ENCODE measurements at places on chromosomes 5 and 9.

DNA sequence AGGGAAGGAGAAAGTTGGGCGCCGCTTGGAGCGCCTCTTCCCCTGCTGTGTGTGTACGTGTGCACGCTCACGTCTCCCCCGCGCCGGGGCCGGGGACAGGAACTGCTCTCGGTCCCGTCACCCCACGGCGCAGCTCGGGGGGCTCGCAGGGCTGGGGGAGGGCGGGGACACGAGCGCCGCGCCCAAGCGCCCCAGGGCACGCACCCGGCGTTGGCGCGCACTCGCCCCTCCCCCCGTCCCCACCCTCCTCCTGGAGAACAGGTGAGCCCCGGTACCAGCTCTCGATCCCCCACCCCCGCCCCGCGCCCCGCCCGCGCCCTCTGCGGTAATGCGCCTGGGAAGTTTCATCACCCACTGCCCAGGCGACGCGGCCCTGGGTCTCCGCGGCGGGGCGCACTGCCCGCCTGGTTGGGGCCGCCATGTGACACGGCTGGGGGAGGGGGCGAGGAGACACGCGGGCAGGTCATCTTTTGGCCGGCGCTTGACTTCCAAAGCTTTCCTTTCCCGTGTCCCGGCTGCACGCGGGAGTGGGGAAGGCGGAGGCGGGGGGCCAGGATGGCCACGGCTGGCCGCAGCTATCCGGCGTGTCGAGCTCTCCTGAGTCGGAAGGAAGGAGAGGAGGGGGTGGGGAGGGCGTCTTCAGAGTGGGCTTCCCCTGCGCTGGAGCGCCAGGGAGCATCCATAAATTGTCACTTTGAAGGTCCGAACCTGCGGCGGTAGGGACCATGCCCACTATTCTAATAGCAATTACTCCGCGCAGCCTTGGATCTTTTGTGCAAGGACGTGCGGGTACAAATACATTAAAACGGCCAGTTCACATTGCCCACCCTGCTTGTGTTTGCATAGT lies 1.5 kb upstream of the STC2 start:
- DNase-seq = peak; percentile 19

- no peak for DNase-seq
Observed at GRCh38 chr9:99023831-99024230, 80.1 kb downstream of the COL15A1 start.

- DNase-seq = no peak
Observed at GRCh38 chr5:170484459-170484831, 19.4 kb upstream of the KCNIP1 start.

DNA sequence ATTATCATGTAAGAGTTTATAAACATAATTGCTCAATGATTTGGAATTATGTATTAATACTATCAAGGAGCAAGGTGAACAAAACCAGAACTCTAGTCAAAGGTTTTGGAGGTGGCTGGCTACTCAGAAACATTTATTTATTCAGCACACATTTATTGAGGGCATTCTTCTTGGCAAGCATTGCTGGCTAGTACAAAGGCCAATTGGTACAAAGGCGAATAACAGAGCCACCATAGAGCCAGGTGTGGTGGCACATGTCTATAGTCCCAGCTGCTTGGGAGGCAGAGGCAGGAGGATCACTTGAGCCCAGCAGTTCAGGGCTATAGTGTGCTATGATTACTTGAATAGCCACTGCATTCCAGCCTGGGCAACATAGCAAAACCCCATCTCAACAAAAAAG lies 242.1 kb downstream of the CWC27 start:
- no peak for DNase-seq

GRCh38 chr5:178583279-178583678 lies 6.9 kb downstream of the COL23A1 start:
- DNase-seq = no peak

- DNase-seq = no peak
Observed at GRCh38 chr9:96758845-96759673, 18.8 kb downstream of the ZNF510 start.

GRCh38 chr9:124559871-124560270 lies 52.7 kb upstream of the NR5A1 start:
- DNase-seq = no peak

DNA sequence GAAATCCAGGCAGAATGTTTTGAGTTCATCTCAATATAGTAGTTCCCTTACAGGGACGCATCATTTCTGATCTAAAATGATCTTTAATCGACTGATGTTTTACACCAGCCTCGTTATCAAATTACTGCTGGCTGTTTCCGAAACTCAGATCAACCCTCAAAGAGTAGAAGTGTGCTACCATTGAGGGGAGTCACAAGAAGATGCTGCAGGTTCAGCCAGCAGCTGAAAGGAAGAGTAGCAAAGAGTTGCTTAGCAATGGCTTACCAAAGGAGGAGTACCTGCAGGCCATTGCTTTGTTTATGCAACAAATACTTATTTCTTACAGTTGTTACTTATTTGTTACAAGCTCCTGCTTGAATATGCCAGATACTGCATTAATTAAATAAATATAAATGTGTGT lies 144.1 kb downstream of the EBF1 start:
- DNase-seq = no peak

GRCh38 chr5:118873417-118873816 lies 114.9 kb downstream of the DTWD2 start:
- no peak for DNase-seq

- DNase-seq = no peak
Observed at GRCh38 chr9:117938086-117938485, 233.9 kb downstream of the TLR4 start.

- DNase-seq = no peak
Observed at GRCh38 chr9:111832449-111832848, 37.7 kb upstream of the SHOC1 start.

DNA sequence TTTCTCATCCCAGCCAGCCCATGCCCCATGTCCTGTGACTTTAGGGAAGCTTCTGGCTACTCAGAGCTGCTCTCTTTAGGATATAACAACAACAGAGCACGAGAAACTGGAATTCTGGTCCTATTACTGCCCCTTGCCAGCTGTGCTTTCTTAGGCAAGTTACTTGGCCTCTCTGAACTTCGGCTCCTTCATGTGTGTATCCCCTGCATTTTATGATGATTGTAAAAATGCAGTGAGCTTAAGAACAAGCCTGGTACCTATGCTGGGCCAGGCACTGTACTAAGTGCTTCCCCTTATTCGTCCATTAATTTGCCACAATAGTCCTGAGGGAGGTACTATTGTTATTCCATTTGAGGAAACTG lies 54.5 kb downstream of the ABCA1 start:
- DNase-seq = no peak
